Activated T-helper 1 cell treated with anti-CD3 and anti-CD28 coated beads, Interleukin-12 subunit alpha, Interleukin-12 subunit beta, Interleukin-2, Interleukin-4 antibody, amounts not matched to agents 30 ng/mL and 10 ng/mL and 1 ng/mL, durations not matched to agents 14 hours and 24 hours and 36 hours (primary cell): ENCODE measurements at places on chromosomes 7 and 10.

- H3K27ac ChIP-seq = no peak overlapping the region
- peaks cover 29% of the 10 kb centered on the region for H3K27me3 ChIP-seq
- no peaks in the 10 kb centered on the region for H3K36me3 ChIP-seq
- DNase-seq = no peak
These were observed 55.7 kb upstream of the PRSS58 start for GRCh38 chr7:142313528-142313927.

DNA sequence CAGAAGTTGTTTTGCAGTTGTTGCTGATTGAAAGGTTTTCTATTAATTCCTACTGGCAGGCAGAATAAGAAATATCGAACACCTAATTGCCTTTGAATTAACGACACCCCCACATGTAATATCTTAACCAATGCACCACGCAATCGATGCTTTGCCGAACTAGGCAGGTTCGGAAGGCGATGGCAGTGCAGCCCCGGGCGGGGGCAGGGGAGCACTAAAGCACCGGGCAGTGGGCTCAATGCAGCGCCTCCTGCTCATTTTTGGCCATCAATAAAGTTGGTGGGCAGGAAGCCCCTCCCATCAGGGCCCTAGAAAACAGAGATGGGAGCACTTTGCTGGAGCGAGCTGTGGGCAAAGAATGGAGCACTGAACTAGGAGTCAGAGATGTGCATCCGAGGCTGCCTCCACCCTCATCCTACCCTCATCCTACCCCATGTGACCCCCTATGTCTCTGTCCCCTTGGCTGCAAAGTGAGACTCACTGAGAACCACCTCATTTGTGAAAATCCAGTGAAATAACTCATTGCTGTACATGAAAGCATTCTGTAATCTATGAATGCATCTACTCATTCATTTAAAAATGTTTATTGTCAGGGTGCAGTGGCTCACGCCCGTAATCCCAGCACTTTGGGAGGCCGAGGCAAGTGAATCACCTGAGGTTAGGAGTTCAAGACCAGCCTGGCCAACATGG lies 19.6 kb upstream of the CHST15 start:
- H3K27me3 ChIP-seq = peaks cover 8% of the 10 kb centered on the region
- no peak overlapping the region for H3K27ac ChIP-seq
- no peak for DNase-seq
- no peaks in the 10 kb centered on the region for H3K4me1 ChIP-seq

DNA sequence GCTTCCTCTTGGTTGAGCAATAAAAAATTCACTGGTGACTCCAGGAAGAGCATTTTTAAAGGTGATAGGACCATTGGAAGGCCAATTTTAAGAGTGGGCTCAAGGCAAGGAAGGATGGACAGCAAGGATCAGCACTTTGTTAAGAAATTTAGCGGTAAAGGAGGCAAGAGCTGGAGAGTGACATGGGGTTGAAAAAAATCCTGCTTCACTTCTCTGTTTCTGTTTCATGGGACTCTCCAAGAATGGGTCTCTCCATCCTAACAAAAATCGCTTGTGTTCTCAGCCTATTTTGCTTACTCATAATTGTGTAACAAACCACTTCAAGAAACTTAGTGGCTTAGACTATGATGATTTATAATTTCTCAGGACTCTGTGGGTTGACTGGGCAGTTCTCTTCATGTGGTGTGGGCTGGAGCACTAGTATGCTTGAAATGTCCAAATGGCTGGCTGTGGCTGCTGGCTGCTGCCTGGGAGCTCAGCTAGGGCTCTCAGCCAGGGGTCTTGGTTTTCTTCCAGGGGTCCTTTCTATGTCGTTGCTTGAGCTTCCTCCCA lies 59.8 kb upstream of the ZNRF2 start:
- no peaks in the 10 kb centered on the region for H3K36me3 ChIP-seq
- H3K4me3 ChIP-seq = no peak overlapping the region
- peaks cover 5% of the 10 kb centered on the region for H3K4me1 ChIP-seq
- no peak overlapping the region for H3K27ac ChIP-seq
- H3K27me3 ChIP-seq = peaks cover 9% of the 10 kb centered on the region

- no peak for DNase-seq
- H3K4me1 ChIP-seq = peaks cover 16% of the 10 kb centered on the region
- no peak overlapping the region for H3K27ac ChIP-seq
- H3K27me3 ChIP-seq = peaks cover 4% of the 10 kb centered on the region
- H3K4me3 ChIP-seq = no peak overlapping the region
These were observed 86.8 kb upstream of the CCDC71L start for GRCh38 chr7:106747804-106748203.

- no peak overlapping the region for H3K27ac ChIP-seq
- no peak overlapping the region for H3K4me3 ChIP-seq
- H3K36me3 ChIP-seq = peaks cover 22% of the 10 kb centered on the region
- H3K4me1 ChIP-seq = peaks cover 8% of the 10 kb centered on the region
- DNase-seq = no peak
These were observed 68.8 kb downstream of the ARMH3 start for GRCh38 chr10:101987136-101987535.
